Stimulated activated CD8-positive, alpha-beta memory T cell treated with anti-CD3 and anti-CD28 coated beads, Interleukin-7, amount 100 ng/mL, for 1 hour (primary cell): ENCODE measurements at places on chromosomes 11 and 22.

GRCh38 chr22:36378869-36379217 is 8.9 kb downstream of the MYH9 start:
- no peak for DNase-seq

- DNase-seq: no peak
Measured at GRCh38 chr22:27358096-27358870, 443.3 kb downstream of the MN1 start.

GRCh38 chr11:104372111-104372510 is 208.2 kb upstream of the PDGFD start:
- no peak for DNase-seq

DNA sequence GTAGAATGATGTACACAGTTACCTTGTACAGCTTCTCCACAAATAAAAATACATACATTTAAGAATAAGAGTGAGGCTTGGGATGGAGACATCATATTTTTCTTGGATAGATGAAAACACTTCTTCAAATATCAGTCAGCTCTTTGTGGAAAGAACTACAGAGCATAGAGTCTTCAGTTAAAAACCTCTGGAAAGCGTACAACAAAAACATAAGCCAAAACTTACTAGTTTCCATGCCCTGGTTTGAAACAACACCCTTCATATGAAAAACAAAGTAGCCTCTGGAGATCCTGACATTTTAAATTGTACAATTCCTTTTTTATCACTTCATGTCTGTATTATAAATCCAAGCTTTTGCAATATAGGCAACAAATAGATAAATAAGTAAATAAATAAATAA is 7.0 kb upstream of the CEP126 start:
- DNase-seq: no peak

DNA sequence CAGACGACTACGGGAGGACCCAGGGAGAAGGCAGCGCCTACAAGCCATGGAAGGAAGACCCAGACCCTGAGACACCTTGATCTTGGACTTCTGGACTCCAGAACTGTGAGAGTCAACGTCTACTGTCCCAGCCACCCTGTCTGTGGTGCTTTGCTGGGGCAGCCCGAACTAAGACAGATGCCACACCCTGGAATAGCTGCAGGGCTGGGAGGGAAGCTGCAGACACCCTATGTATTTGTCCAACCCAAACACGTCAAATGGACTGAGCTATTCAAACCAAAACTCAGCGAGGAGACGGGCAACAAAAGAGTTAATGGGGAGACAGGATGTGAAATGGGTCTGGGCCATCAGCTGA is 169.3 kb downstream of the CTTN start:
- no peak for DNase-seq

DNA sequence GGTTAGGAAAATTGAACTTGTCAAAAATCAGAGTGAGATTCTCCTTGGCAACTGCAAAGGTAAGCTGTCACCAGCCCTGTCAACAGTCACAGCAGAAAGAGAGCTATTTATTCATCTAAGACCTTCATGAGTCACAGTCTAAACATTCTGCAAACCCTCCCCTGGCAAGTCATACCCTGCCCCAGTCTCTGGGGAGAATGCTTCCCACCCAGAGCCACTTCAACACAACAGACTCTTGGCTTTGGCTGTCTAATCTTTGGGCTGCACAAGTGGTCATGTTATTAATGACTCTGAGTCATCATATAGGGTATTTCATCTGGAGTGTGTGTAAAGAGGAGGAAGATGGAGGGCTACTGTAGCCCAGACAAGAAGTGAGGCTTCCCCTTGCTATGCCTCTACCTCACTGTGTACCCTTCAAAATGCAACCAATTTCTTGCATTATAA is 153.4 kb downstream of the CCDC34 start:
- DNase-seq: no peak

DNA sequence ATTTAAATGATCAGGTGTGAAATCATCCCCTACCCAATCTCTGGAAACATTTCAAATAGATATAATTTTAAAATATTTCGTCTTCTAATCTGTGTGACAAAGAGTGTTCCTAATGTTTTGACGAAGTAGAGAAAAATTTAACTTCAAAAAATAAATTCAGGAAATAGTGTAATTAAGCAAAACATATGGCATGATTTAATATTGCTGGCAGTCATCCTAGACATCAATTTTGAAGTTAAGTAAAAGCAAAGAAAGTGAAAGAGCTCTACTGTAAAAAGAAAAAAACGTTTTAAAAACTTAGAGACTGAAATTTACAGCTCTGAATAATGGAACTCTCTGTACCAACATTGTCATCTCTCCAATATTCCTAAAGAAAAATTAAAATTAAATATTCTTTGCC is 1062.3 kb downstream of the LRRC4C start:
- no peak for DNase-seq

- DNase-seq: no peak
Measured at GRCh38 chr11:15793043-15793996, 563.0 kb downstream of the SOX6 start.

DNA sequence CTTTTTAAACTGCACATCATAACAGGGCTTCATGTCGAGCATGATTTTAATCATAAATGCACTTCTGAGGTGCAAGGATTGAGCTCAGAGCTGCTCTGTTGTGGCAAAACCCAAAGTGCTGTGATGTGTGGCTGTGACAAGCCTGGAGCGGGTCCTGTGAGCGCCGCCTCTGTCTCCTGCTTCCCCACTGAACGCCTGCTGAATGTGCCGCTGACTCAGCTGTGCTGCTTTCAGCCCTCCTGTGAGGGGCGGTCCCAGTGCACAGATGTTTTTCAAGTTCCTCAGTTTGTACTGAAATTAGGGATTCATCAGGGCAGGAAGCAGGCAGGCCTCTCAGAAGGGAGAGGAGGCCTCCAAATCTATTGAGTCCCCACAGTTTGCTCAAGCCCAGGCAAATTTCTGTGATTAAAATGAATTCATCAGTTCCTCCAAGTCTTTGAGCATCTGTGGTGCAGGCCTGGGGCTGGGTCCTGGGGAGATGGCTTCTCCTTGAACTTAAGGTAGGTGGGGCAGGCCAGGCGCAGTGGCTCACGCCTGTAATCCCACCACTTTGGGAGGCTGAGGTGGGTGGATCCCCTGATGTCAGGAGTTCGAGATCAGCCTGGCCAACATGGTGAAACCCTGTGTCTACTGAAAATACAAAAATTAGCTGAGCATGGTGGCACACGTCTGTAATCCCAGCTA is 3.0 kb upstream of the GTSE1 start:
- DNase-seq: no peak

- DNase-seq: no peak
Measured at GRCh38 chr11:112658431-112658878, 302.8 kb upstream of the NCAM1 start.

- DNase-seq: no peak
Measured at GRCh38 chr11:86066657-86067008, 2.3 kb downstream of the PICALM start.

- no peak for DNase-seq
Measured at GRCh38 chr11:1472180-1473005, 14.2 kb downstream of the MOB2 start.

DNA sequence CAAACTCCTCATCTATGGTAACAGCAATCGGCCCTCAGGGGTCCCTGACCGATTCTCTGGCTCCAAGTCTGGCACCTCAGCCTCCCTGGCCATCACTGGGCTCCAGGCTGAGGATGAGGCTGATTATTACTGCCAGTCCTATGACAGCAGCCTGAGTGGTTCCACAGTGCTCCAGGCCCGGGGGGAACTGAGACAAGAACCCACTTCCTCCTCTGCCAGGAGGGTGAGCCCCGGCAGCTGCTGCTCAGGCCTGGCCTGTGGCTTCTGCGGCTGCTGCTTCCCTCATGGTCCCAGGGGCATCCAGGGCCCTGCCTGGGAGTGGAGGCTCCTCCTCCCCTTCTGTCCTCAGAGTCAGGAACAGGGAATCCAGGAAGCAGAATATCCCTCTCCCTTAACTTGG is 98.4 kb downstream of the ZNF280B start:
- DNase-seq: no peak
